ENCODE measurements at places on chromosomes 5 and 9. TPM values are rescaled to one million over a fixed set of nuclear protein-coding genes. Genes with fewer than 3 reads are reported as not detected.

DNA sequence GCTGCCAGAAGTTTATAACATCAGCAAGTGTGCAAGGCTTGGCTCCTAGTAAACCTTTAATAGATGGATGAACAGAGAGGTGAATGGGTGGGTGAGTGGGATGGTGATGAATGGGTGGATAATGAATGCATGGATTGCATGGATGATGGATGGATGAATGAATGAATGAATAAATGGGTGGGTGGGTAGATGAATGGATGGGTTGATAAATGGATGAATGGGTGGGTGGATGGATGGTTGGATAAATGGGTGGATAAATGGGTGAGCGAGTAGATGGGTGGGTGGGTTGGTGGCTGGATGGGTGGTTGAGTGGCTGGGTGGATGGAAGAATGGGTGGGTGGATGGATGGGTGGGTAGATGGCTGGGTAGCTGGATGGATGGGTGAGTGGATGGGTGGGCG, 28.5 kb upstream of the CEP72 start:
- no peak overlapping the region for H3K27ac ChIP-seq
- no peak overlapping the region for H3K4me3 ChIP-seq
- DNase-seq, result no peak
- H3K4me1 ChIP-seq, result no peaks in the 10 kb centered on the region
- peaks cover 25% of the 10 kb centered on the region for H3K27me3 ChIP-seq
- H3K36me3 ChIP-seq, result no peaks in the 10 kb centered on the region

Gene DNM1
- 2.2 TPM for total RNA-seq

GRCh38 chr5:171032435-171032973, 170.7 kb downstream of the RANBP17 start:
- H3K4me3 ChIP-seq, result no peak overlapping the region
- no peak for DNase-seq
- H3K27ac ChIP-seq, result no peak overlapping the region
- no peaks in the 10 kb centered on the region for H3K27me3 ChIP-seq

DNA sequence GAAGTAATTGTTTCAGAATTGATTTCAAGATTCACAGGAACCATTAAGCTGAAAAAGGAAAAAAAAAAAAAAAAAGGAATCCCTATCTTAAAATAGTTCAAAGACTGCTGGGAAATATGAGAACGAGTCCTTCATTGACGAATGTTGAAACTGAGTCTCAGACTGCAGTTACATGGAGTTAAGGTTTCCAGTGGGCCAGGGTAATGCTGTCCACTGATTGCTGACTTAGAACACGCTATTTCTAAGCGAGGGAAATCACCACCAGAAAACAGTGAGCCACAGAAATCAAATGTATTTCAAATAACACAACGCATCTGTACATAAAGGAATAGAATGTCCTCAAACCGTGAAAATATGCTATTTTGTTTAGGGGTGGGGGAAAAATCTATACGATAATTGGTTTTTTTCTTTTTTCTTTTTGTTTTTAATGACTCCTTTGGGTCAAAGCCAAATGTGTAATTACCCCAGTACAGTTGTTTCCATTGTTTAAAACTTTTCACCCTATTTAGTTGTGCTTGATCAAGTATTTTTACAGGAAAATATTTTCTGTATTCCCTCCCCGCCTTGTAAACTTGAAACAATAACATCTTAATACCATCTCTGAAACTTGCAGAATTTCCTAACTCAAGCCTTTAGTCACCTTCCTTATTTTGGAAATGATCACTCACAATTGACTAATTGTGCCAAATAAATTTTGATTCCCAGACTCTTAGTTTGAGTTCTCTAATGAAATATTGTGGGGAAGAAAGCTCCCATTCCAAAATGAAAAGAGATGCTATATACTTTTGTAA, 208.3 kb downstream of the MCTP1 start:
- DNase-seq, result no peak
- H3K36me3 ChIP-seq, result no peaks in the 10 kb centered on the region
- no peaks in the 10 kb centered on the region for H3K27me3 ChIP-seq
- no peak overlapping the region for H3K4me3 ChIP-seq
- H3K4me1 ChIP-seq, result no peaks in the 10 kb centered on the region
- H3K27ac ChIP-seq, result no peak overlapping the region

DNA sequence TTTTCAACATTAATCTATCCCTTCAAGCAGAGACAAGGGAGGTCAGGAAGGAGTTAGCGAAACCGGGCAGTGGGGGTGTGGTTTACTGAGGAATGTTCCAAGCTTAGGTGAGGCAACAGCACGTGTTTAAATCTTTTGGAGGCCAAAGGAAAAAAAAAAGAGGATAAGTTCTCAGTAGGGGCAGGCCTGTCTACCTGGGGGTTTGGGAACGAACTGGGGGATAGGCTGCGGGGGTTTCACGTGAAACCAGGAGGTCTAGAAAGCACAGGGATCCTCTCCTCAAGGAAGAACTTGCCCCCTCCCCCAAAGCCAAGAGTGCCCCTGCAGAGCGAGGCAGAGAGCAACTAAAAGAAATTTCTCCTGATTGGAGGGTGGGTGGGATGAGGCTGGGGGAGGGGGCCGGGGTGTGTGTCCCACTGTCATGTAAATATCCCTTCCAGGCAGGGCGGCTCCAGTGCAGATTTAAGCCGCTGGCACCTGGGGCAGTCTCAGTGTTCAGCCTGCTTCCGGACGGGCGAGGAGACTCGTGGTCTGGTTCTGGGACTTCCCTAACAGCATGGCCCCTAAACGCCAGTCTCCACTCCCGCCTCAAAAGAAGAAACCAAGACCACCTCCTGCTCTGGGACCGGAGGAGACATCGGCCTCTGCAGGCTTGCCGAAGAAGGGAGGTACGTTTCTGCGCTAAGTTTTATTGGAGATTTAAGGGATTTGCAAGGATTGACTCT, 5.5 kb upstream of the SET start:
- H3K36me3 ChIP-seq, result no peaks in the 10 kb centered on the region
- DNase-seq, result no peak
- no peaks in the 10 kb centered on the region for H3K27me3 ChIP-seq
- H3K4me3 ChIP-seq, result peak overlapping the region; percentile 39
- H3K4me1 ChIP-seq, result peaks cover 24% of the 10 kb centered on the region

- H3K27me3 ChIP-seq, result no peaks in the 10 kb centered on the region
- H3K27ac ChIP-seq, result peak overlapping the region; percentile 76
- no peaks in the 10 kb centered on the region for H3K36me3 ChIP-seq
- no peak overlapping the region for H3K4me3 ChIP-seq
- peak; percentile 90 for DNase-seq
Measured at GRCh38 chr9:88651682-88652633, 117.0 kb downstream of the NXNL2 start.

DNA sequence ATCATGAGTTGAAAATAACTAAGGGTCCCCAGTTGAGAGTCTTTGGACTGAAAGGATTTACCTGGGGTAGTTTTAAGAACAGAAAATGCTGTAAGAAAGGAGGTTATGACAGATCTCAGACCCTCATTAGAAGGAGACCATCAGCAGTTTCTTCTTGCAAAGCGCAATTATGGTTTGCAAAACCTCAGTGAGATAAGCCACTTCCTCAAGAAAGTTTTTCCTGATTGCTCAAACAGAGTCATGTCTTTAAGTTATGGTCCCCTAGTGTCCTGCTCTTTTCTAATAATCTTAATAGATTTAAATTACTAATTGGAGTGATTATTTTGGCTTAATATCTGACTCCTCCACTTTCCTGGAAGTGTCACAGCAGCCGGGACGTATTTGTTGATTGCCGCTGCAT, 293.2 kb upstream of the KLF4 start:
- H3K36me3 ChIP-seq, result no peaks in the 10 kb centered on the region
- DNase-seq, result no peak
- H3K27me3 ChIP-seq, result no peaks in the 10 kb centered on the region
- no peaks in the 10 kb centered on the region for H3K4me1 ChIP-seq
- H3K4me3 ChIP-seq, result no peak overlapping the region

Gene FBN2
- total RNA-seq, result 18.5 TPM

DNA sequence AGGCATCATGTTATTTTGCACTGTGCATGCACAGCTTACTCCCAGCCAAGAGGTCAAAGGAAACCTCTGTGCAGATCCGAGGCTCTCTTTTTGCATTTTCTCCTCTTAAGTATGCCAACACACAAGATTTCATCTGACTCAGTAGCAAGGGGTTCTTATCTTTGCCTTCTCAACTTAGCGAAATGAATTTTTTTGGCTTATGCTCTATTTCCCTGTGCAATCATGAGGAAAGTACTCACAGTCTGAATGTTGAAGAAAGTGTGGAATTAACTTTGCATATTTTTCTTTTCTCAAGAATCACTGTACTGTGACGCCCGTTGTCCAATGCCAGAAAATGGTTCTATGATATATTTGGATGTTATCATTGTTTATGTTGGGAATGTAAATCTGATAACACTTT, 173.5 kb upstream of the FBXL7 start:
- no peaks in the 10 kb centered on the region for H3K36me3 ChIP-seq
- no peak overlapping the region for H3K4me3 ChIP-seq
- no peak overlapping the region for H3K27ac ChIP-seq
- no peaks in the 10 kb centered on the region for H3K4me1 ChIP-seq
- 0 out of 2 replicates have a peak, but pooled peaks cover 5% of the 10 kb centered on the region for H3K27me3 ChIP-seq

Gene ORM1
- total RNA-seq, result not detected

Gene AMBP
- 0.53 TPM for total RNA-seq

Gene CCDC183
- 0.16 TPM for total RNA-seq

Gene NMUR2
- total RNA-seq, result not detected

Gene ENHO
- total RNA-seq, result not detected

Gene SOX30
- total RNA-seq, result 5.8 TPM

GRCh38 chr5:38023371-38023770, 183.5 kb upstream of the GDNF start:
- DNase-seq, result no peak
- H3K27me3 ChIP-seq, result no peaks in the 10 kb centered on the region
- H3K36me3 ChIP-seq, result peaks cover under 1% of the 10 kb centered on the region
- no peak overlapping the region for H3K4me3 ChIP-seq
- no peaks in the 10 kb centered on the region for H3K4me1 ChIP-seq

DNA sequence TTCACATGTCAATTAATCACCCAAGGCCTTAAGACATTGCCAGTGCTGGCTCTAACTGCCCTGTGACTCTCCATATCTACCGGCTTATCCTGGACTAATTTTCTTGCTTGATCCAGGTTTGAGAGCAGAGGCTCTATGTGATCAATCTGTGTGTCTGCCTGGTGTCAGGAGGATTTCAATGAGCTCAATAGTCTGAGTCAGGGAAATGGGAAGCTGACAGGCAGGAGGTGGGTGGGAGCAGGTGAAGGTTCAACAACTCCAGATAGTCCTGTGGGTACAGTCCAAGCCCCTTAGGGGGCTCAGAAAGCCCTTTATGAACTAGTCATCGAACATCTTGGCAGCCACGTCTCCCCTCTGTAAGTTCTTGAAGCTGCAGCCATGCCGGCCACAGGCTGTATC, 72.2 kb downstream of the SHB start:
- no peak for DNase-seq
- peaks cover 6% of the 10 kb centered on the region for H3K36me3 ChIP-seq

- no peaks in the 10 kb centered on the region for H3K36me3 ChIP-seq
- H3K4me3 ChIP-seq, result no peak overlapping the region
- H3K4me1 ChIP-seq, result no peaks in the 10 kb centered on the region
- H3K27ac ChIP-seq, result no peak overlapping the region
- no peaks in the 10 kb centered on the region for H3K27me3 ChIP-seq
Measured at GRCh38 chr5:159802661-159803060, 113.6 kb upstream of the ADRA1B start.

Gene C7
- total RNA-seq, result not detected

GRCh38 chr9:110371411-110372007, 33.8 kb upstream of the TXNDC8 start:
- no peak overlapping the region for H3K27ac ChIP-seq
- no peaks in the 10 kb centered on the region for H3K4me1 ChIP-seq
- no peak overlapping the region for H3K4me3 ChIP-seq
- DNase-seq, result no peak
- no peaks in the 10 kb centered on the region for H3K27me3 ChIP-seq
- H3K36me3 ChIP-seq, result no peaks in the 10 kb centered on the region

DNA sequence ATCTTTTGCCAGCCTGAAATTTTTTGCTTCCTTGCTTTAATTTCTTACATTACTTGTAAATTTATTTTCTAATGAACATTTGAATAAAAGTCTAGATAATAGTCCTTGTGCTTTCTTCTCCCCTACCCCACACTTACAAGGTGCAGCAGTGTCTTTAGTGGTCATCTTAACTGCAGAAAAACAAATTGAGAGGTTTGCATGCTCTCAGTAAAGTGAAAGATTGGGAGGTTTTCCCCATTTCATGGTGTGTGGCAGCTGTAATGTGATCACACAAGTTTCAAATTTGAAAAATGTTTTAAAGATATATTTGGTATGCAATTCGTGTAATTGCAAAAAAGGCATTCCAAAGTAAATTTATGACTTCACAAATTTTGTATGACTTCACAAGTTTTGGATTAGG, 14.7 kb downstream of the APC start:
- no peak for DNase-seq
- H3K4me3 ChIP-seq, result no peak overlapping the region
- H3K27ac ChIP-seq, result no peak overlapping the region
- no peaks in the 10 kb centered on the region for H3K4me1 ChIP-seq
- no peaks in the 10 kb centered on the region for H3K27me3 ChIP-seq

Gene PCDHGA6
- 1.4 TPM for total RNA-seq

- no peaks in the 10 kb centered on the region for H3K4me1 ChIP-seq
- no peaks in the 10 kb centered on the region for H3K27me3 ChIP-seq
- no peak for DNase-seq
- no peak overlapping the region for H3K27ac ChIP-seq
- no peak overlapping the region for H3K4me3 ChIP-seq
Measured at GRCh38 chr9:120723565-120723964, 9.3 kb upstream of the MEGF9 start.

Gene ENC1
- total RNA-seq, result 31.3 TPM

Gene AP3B1
- total RNA-seq, result 56.9 TPM
